ENCODE measurements at places on chromosomes 12 and 14. TPM values are rescaled to one million over a fixed set of nuclear protein-coding genes. Genes with fewer than 3 reads are reported as not detected.

- DNase-seq = no peak
These were observed 29.7 kb downstream of the SFSWAP start for GRCh38 chr12:131740626-131741025.

- peak; percentile 68 for DNase-seq
These were observed 44.0 kb upstream of the SINHCAF start for GRCh38 chr12:31369712-31370521.

GRCh38 chr12:32644431-32644830, 34.7 kb upstream of the DNM1L start:
- no peak for DNase-seq

GRCh38 chr12:121264951-121265515, 31.5 kb downstream of the CAMKK2 start:
- no peak for DNase-seq

- DNase-seq = peak; percentile 55
These were observed 41.5 kb upstream of the NPAS3 start for GRCh38 chr14:32896979-32897697.

- no peak for DNase-seq
These were observed 133.6 kb upstream of the NCOR2 start for GRCh38 chr12:124700810-124701592.

DNA sequence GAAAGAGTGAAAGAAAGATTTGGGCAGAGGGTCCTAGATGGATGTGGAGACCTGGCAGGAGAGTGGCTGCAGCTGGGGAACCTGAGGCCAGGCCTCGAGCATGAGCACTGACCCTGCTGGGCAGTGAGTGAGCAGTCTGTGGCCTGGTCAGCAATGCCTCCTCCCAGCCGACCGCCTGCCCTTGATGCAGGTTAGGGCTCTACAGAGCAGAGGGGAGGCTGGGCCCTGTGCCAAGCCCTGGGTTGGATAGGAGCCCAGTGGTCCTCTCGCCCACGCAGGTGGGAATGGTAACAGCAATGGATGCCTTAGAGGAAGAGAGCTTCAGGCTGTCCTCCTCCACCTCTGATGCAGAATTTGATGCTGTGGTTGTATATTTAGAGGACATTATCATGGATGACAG, 59.8 kb downstream of the RAB35 start:
- DNase-seq = no peak

DNA sequence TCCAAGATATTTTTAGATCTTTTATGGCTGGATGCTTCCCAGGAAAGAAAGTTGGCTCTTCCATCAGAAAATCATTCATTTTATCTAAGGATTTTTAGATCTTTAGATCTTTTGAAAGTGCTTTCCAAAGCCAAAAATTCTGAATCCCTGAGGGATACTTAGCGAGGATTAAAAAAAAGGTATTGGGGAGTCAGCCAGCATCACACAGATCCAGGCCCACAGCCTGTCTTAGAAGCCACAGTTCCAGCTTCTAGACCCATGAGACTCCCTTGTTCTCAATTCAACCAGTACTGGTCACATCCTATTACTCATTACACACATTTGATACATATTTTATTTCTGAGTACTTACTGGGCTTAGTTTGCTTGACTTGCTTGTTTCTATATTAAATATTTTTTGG, 49.9 kb downstream of the TSPAN8 start:
- no peak for DNase-seq

DNA sequence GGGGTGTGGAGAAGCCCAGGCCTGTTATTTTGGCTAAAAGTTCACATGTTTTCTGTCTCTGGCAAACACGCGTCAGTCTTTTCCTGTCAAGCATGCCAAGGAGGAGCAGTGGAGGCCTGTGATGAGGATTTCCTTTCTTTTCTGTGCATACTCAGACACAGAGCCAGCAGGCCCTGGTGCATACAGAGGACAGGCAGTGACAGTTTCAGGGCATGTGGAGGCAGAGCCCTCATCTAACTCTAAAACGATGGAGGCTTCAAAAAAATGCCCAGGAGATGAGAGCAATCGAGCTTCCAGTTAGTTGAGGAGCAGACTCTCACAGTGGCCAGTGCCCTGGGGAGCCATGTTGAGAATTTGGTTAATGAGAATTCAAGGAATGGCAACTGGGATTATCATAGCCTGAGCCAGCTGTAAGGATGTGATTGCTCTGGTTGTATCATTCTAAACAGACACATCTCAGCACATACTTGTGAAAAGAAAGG, 66.5 kb downstream of the TRAFD1 start:
- no peak for DNase-seq

DNA sequence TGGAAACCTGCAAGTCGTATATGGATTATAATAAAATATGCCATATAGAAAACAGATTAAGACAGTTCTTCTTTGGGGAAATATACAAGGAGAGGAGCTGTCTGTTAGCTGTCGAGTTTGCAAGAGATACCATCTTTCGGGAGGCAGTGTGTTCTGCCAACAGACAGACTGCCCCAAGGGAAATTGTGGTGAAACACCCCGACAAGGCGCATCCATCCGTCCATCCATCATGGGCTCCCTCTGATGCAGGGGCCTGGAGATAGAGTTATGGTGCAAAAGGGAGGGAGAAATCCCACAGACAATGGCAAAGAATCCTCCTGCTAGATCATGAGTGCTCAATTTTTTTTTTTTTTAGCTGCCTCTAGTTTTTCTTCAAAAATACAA, 156.3 kb downstream of the DPF3 start:
- no peak for DNase-seq

- DNase-seq = no peak
These were observed 18.8 kb upstream of the KLRF1 start for GRCh38 chr12:9808504-9808903.

SLC17A8 gene
- 0.41 TPM for polyA plus RNA-seq

PPP2R3C gene
- polyA plus RNA-seq = 48.7 TPM

NINJ2 gene
- polyA plus RNA-seq = 1.5 TPM

AICDA gene
- 0.42 TPM for polyA plus RNA-seq

FITM1 gene
- polyA plus RNA-seq = 0.48 TPM

ATG101 gene
- polyA plus RNA-seq = 26.6 TPM

SLC38A4 gene
- 19.0 TPM for polyA plus RNA-seq

KCNH3 gene
- 7.6 TPM for polyA plus RNA-seq

EFS gene
- polyA plus RNA-seq = 30.5 TPM
